ENCODE measurements at places on chromosomes 12 and 14. TPM values are rescaled to one million over a fixed set of nuclear protein-coding genes. Genes with fewer than 3 reads are reported as not detected.

C14orf180 gene
- total RNA-seq: not detected

PTHLH gene
- total RNA-seq: 287 TPM

ZCRB1 gene
- 32.7 TPM for total RNA-seq

TMPRSS12 gene
- total RNA-seq: not detected

MMP14 gene
- total RNA-seq: 187 TPM
